ENCODE measurements at places on chromosomes 2 and 18.

DNA sequence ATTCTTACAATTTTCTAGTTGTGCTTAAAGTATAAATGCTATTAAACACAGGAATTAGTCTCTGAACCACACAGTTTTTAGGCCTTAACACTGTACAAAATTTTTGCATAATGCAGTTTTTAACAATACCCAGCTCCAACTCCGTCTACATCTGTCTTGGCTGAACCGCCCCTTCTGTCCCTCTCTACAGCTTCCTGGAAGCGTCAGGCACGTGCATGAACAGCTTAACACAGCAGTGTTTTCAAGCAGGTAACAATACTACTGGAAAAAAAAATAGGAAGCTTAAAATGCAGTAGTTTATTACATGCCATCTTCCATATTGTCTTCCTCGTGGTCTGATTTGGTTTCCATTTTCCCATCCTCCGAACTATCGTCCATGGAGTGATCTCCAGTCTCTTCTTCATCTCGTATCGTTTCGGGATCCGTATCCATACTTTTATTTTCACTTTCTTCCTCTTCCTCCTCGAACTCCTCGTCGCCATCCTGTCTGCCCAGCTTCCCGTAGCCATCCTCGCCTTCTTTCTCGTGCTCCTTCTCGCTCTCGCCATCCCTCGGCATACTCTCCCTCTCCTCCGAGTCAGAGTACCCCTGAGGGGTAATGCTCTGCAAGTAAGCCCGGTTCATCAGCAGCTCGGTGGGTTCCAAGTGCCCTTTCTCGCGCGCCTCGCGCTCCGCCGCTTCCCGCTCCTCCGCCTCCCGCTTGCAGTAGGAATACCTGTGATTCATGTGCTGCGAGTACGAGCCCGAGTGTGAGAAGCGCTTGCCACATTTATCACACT, 130.6 kb downstream of the ZEB2 start:
- DNase-seq: no peak

DNA sequence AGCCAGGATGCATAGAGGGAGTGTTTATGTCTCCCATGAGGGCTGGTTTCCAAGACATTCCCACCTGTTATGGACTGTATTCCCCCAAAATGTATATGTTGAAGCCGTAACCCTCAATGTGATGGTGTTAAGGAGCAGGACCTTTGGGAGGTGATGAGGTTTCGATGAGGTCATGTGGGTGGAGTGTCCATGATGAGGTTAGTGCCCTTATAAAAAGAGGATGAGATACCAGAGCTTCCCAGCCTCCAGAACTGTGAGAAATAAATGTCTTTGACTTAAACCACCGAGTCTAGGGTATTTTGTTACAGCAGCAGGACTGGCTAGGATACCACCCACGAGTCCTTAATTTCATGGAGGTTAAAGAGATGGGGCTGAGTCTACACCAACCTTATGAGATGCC, 22.6 kb upstream of the EPAS1 start:
- no peak for DNase-seq

- DNase-seq: no peak
Measured at GRCh38 chr2:3265981-3266924, 111.4 kb downstream of the EIPR1 start.

GRCh38 chr2:188852772-188853171, 121.4 kb upstream of the COL3A1 start:
- no peak for DNase-seq

- DNase-seq: no peak
Measured at GRCh38 chr2:181858600-181858999, 32.9 kb upstream of the ITPRID2 start.

- DNase-seq: no peak
Measured at GRCh38 chr2:37201766-37202165, 5.5 kb downstream of the CEBPZOS start.

DNA sequence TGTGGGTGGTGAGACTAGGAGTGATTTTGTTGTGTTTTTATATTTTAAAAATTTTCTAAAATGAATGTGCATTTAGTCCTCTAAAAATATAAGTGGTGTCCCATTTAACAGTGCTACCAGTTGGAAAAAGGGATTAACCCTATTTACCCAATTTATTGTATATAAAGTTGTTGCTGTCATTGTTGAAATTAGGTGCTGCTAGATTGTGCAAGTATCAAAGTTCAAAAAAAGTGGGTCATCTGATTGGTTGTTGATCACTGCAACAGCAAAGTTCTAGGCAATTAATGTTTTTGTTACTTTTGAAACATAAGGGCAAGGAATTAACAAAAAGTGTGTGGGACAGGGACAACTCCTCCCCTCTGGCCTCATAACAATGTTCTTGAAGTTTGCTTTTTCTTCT, 40.6 kb downstream of the ADNP2 start:
- DNase-seq: no peak

GRCh38 chr2:238942726-238943300, 94.9 kb downstream of the TWIST2 start:
- no peak for DNase-seq

DNA sequence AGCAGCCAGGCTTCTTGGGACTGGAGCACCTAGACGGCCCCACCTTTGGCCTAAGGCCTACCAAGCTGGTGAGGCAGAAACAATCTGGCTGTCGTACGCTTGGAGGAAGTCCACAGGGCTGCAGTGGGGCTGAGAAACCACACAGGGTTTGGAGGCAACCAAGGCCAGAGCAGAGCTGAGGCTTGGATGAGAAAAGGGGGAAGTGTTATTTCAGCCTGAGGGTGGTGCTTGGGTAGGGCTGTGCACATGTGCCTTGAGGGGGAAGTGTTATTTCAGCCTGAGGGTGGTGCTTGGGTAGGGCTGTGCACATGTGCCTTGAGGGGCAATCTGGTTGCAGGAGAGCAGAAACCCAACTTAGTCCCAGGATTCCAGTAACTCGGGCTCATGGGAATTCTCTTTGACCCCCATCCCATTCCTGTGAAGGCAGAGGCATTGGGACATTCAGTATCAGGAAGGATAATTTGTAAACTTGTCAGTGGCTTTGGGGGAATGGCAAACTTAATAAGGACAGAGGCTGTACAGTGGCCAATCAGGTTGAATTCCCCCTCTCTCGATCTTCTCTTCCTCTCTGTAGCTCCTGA, 971 bp upstream of the FBXO41 start:
- no peak for DNase-seq

- DNase-seq: no peak
Measured at GRCh38 chr18:57819671-57820460, 16.8 kb upstream of the ATP8B1 start.

DNA sequence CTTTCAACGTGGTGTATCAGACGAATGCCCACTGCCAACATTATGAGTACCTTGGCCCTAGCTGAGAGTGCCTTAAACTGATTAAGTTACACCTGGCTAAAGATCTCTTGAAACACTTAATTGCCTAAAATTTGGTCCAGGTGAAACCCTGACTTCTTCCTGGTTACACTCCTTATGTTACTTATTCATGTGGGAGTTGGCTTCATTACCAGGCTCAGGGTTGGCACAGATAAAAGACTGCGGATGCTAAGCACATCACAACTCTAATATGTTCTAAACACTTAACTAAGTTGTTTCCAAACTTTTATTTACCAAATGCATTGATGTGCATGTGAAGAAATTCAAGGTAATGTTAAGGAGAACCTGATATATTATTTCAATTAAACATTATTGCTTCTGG, 298.9 kb downstream of the TCF4 start:
- no peak for DNase-seq

GRCh38 chr2:85735691-85736090, 18.1 kb upstream of the ATOH8 start:
- no peak for DNase-seq

- no peak for DNase-seq
Measured at GRCh38 chr18:8660316-8660715, 45.0 kb upstream of the MTCL1 start.

GRCh38 chr2:130328710-130329109, 14.0 kb upstream of the IMP4 start:
- DNase-seq: no peak

GRCh38 chr2:241931976-241932898, 62.7 kb downstream of the RTP5 start:
- no peak for DNase-seq

DNA sequence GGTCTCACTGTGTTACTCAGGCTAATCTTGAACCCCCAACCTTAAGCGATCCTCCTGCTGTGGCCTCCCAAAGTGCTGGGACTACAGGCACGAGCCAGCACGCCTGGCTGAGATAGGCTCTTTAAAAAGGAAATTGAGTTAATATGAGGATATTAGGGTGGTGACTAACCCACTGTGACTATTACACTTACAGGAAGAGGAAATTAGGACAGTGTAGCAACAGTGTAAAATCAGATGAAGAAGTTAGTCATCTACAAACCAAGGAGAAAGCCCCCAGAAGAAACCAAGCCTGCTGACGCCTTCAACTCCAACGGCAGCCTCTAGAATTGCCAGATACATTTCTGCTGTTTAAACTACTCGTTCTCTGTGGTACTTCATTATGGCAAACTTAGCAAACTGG, 711.9 kb downstream of the SUCLG1 start:
- DNase-seq: no peak

DNA sequence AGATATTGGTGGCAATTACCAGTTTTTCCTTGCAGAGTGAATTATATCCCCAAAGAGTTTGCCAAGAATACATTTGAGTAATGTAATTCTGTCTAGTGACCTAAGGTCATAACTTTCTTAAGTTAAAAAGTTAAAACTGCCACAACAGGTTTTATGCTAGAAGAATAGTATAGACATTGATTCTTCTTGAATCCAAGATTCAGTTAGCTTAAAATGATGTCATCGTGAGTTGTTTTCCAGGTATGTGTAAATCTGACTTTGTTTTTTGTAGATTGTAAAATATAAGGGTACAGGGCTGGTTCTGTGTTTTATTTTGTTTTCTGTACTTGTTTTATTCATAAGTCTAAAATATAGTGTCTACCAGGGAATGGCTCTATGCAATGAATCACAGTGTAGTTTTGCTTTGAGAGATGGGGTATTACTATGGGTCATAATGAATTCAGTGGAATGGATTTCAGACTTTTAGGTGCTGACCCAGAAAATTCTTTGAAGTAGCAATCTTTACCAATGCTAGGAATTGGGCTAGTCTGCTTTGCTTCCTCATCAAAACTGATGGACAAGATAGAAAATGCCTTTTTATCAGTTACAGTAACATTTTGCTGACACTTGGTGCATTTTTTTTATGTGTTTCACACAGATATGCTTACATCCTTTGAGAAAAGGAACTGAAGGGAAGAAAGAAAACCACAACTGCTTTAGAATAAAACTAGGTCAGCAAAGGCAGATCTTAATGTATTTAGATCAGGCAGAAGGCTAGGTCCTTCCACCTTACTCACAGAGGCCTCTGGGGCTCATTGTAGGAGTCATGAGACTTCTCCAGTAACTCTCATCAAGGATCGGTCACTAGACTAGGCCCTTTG, 20.8 kb upstream of the MGAT5 start:
- DNase-seq: no peak

DNA sequence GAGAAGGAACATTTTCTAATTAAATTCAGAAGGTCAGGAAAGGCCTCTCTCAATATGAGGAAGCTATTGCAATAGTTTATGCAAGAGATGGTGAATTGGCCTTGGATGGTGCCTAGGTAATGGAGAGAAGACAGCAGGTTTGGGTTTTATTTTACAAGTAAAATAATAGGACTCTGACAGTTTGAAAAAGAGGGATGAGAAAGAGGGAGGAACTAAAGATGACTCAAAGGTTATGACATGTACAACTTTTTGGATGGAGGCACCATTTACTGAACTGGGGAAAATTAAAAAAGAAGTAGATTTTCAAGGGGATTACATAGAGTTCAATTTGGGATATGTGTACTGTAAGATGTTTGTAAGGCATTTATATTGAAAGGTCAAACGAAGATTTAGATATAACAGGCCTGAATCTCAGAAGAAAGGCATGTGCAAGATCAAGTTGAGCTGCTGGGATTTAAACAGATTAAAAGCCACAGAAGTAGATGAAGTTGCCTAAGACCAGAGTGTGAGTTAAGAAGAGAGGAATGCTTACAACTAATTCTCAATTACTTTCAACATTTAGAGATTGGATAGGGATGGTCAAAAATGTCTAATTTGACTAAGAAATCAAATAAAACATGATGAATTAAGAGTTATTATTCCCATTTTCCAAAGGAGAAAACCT, 12.3 kb upstream of the ASNSD1 start:
- DNase-seq: no peak

GRCh38 chr2:120576509-120577474, 158.9 kb upstream of the GLI2 start:
- DNase-seq: no peak

- DNase-seq: no peak
Measured at GRCh38 chr18:9708057-9708433, at the start of gene RAB31. Gene RAB31 (plus strand): TSS chr18:9708301. CDS start chr18:9708406, 105 bp downstream.

GRCh38 chr18:56445422-56445821, 193.0 kb downstream of the TXNL1 start:
- no peak for DNase-seq

Measured in activated CD8-positive, alpha-beta memory T cell treated with anti-CD3 and anti-CD28 coated beads for 1 hour (primary cell).